Inflammatory macrophage treated with lipopolysaccharide for 4 hours (primary cell): ENCODE measurements at places on chromosomes 12 and 14.

- DNase-seq = no peak
These were observed 11.8 kb upstream of the NUAK1 start for GRCh38 chr12:106150555-106150954.

- DNase-seq = no peak
These were observed 10.5 kb upstream of the SELPLG start for GRCh38 chr12:108643941-108644810.

GRCh38 chr14:50312734-50313054 lies 570 bp downstream of the DMAC2L start:
- no peak for DNase-seq

- no peak for DNase-seq
These were observed at the start of gene SERPINA4 for GRCh38 chr14:94560751-94561655. Gene SERPINA4 (plus strand): TSS chr14:94561442. CDS start chr14:94563483, 2,041 bp downstream.

- DNase-seq = peak; percentile 70
These were observed 3.7 kb downstream of the TMEM253 start for GRCh38 chr14:21104448-21105060.

- DNase-seq = no peak
These were observed 133.3 kb downstream of the RMST start for GRCh38 chr12:97595936-97596335.

GRCh38 chr12:31312431-31312830 lies 13.5 kb downstream of the SINHCAF start:
- no peak for DNase-seq

GRCh38 chr14:101920271-101920670 lies 44.1 kb upstream of the DYNC1H1 start:
- peak; percentile 51 for DNase-seq

DNA sequence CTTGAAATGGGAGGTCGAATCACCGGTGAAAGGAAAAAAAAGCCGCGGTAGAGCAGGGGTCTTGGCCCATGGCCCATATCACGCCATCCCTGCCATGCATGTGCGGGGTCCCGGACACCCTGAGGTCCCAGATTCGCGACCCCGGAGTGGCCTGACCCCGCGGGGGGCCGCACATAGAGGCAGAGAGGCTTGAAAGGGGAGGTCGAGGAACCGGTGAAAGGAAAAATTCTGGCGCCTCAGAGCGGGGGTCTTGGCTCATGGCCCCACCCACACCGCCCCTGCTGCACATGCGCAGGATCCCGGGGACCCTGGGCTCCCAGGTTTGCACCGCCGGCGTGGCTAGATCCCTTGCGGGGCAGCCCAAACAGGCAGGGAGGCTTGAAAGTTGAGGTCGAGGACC lies 319.8 kb downstream of the ALG10 start:
- DNase-seq = no peak

DNA sequence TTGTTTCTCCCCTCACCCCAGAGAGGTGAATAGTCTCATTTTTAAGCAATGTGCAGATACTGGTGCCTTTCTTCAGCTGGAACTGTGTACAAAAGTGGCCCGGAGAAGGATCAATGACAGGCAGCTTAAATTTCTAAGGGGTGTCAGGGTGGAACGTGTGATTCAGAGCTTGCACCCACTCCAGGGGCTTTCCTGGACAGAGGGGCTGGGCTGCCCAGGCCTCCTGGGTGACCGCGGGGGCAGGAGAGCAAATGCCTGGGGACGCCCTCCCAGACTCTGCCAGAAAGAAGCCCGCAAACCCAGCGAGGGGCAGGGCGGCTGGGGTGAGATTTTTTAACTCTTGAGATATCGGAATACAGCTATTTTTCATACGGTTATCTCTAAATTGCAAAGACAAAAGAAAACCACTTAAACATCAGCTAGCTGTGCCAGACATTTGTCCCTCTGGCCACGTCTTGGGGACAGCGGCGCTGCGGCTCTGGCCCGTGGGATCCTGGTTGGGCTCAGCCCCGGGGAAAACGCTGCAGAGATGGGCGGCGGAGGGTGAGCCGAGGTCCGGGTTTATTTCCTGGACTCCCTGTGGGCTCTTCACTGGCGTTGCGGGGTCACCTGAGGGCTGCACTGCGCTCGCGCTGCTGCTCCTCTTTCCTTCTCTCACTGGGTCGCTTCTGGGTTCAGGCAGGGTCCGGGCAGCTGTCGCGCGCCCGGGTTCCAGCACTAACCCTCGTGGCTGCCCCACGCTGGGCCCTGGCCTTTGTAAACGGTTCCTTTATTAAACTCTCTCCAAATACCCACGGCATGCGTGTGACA lies 35.8 kb downstream of the NFKBIA start:
- no peak for DNase-seq

DNA sequence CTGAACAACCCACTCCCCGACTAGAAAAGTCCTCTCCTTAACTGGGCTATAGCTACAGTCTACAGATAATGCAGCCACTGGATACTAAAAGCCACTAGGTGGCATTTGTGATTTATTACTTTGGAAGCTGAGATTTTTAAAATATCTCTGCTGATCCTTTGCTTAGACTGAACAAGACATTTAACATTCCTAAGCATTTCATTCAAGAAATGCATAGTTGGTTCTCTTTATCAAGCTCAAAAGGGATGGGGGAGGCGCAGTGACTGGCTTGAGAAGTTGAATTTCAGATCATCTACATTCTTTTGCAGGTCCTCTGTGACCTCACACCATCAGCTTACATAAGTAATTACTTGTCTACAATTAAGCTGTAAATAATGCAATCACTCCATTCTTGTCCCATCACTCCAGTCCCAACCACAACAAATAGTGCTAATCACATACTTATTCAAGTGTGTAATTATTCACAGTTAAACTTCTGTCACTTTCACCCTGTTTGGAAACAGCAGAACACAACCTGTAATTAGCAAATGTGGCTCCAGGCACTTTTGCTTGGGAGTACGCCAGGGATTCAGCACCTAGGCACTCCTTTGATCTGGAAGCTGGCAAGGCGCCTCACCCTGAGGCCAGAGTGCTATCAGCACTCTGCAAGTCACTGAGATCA lies 203.6 kb downstream of the NOVA1 start:
- no peak for DNase-seq
